ENCODE measurements at places on chromosomes 16 and 17. TPM values are rescaled to one million over a fixed set of nuclear protein-coding genes. Genes with fewer than 3 reads are reported as not detected.

The NTN1 gene
- 0.69 TPM for total RNA-seq

The CD300LB gene
- not detected for total RNA-seq

- DNase-seq: no peak
Measured at GRCh38 chr16:1918351-1919326, at the start of gene HS3ST6. TSS of gene HS3ST6 (minus strand) at chr16:1918415. CDS start at chr16:1918323, 92 bp downstream.

- no peak for DNase-seq
Measured at GRCh38 chr17:13492737-13493122, 109.0 kb downstream of the HS3ST3A1 start.

DNA sequence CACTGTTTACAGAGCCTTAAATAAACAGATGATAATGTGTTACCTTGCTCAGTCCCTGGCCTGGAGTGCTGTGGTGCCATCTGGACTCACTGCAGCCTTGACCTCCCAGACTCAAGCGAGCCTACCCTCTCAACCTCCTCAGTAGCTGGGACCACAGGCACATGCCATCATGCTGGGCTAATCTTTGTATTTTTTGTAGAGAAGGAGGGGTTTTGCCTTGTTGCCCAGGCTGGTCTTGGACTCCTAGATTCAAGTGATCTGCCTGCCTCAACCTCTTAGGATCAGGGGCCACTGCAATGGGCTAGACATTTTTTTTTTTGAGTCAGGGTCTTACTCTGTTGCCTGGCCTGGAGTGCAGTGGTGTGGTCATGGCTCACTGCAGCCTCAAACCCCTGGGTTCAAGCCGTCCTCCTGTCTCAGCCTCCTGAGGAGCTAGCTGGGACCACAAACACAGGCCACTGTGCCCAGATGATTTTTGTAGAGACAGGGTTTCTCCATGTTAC lies 5.0 kb upstream of the NAGLU start:
- no peak for DNase-seq

All from NCI-H460 (cell line).